ENCODE measurements at places on chromosomes 16 and 17.
A peak's percentile ranks its signal among the peaks of the same experiment; 100 is the strongest.

GRCh38 chr17:29045734-29046472 lies 3.0 kb downstream of the PIPOX start:
- DNase-seq: no peak

GRCh38 chr17:19448341-19449268 lies 37.6 kb downstream of the RNF112 start:
- peak; percentile 47 for DNase-seq

- no peak for DNase-seq
These were observed 91.1 kb downstream of the ANKFN1 start for GRCh38 chr17:56244268-56244890.

DNA sequence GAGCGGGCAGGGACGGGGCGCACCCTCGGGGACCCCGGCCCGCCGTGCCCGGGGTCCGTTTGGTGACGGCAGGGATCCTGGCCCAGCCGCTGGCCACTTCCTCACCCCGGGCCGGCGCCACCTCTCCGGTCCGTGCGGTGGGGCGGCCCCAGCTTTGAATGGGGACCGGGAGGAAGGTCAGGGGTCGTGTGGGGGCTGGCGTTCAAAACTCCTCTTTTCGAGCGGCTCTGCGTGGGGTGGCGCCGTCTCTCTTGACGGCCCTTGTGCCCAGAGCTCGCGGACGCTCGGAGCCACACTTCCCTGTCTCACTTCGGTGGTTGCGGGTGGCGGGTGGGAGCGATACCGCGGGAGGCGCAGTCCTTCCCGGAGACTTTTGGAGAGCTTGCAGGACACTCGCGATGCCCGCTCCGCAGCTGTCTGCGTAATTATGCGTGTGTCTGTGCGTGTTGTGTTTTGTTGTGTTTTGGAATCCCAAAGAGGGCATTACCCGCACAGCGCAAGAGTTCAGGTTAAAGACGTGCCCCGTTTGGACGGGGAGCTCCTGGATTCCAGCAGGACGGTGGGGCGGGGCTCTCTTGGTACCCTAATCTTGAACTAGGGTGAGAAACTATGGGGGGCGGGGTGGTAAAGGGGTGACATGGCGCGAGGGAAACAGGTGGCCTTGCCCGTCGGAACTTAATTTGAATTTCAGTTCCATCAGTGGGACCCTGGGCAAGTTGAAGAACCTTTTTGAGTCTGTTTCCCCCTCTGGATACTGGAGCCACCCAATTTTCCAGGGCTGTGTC lies 637 bp downstream of the PLCG2 start:
- no peak for DNase-seq

GRCh38 chr17:59783221-59784047 lies 76.0 kb downstream of the VMP1 start:
- no peak for DNase-seq

DNA sequence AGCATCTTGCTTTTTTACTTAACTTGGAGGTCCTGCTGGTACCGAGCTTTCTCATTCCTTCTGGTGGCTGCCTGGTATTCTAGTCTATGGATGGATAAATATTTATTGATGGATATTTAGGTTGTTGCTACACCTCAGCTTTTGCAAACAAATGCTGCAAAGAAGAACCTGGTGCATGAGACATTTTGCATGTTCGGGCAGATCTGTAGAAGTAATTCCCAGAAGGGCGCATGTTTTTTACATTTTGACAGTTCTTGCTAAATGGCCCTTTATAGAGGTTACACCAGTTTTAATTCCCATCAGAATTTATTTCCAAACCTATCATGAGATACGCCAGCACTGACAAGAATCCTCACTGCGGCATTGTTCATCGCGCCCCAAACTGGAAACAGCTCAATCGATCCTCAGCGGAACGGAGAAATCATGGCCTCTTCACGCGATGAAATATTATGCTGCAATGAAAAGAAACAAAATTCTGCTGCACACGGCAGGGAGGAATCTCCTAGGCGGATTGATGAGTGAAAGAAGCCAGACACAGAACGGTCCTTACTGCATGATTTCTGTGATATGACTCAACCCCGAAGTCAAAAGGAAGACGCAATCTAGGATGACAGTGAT lies 68.0 kb upstream of the CREBBP start:
- no peak for DNase-seq

- no peak for DNase-seq
These were observed 183.8 kb downstream of the CCDC182 start for GRCh38 chr17:57561072-57561861.

- no peak for DNase-seq
These were observed 149.6 kb upstream of the GNAO1 start for GRCh38 chr16:56041556-56042140.

GRCh38 chr17:45639297-45639849 lies 144.7 kb upstream of the CRHR1 start:
- DNase-seq: no peak

GRCh38 chr17:48378238-48378637 lies 51.8 kb downstream of the SKAP1 start:
- DNase-seq: no peak

GRCh38 chr17:39793301-39793872 lies 55.6 kb downstream of the GRB7 start:
- no peak for DNase-seq

DNA sequence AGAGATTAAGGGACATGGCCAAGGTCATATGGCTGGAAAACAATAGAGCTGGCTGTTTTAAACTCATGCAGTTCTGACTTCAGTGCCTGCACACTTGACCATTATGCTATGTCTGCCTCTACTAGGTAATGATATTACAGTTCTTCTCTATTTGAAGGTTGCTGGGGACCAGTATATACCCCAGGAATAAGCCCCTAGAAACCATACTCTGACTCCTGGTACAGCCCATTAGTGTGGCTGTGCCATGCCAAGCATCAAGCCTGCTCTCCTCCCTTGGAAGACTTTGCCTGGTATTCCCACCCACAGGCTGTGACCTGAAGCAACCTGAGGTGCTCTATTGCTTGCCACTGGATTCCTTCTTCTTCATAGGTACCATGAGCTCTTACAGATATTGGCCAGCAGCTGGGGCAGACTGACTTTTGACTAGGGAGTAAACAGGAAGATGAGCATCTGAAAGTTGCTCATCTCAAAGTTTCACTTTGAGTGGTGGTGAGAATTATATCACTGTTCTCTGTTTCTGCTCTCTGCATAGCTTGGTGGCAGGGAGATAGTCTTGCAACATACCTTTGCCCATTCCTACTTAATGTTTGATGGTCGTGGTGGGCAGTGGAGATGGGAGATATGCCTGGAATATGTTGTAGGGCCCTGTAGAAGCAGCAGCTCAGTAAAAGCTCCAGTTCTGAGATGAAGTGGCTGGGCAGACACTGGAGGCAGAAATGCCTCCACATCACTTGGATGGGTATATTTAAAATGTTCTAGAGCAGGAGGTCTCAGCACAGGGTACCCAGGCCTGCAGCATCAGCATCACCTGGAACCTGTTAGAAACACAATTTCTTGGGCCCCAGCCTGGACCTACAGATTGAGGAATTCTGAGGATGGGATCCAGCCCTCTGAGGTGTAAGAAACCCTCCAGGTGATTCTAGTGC lies 274.7 kb downstream of the HS3ST4 start:
- no peak for DNase-seq

- DNase-seq: peak; percentile 20
These were observed 45.1 kb downstream of the MYH11 start for GRCh38 chr16:15811481-15812400.

- DNase-seq: no peak
These were observed 46.7 kb downstream of the MAP2K6 start for GRCh38 chr17:69460963-69461922.

DNA sequence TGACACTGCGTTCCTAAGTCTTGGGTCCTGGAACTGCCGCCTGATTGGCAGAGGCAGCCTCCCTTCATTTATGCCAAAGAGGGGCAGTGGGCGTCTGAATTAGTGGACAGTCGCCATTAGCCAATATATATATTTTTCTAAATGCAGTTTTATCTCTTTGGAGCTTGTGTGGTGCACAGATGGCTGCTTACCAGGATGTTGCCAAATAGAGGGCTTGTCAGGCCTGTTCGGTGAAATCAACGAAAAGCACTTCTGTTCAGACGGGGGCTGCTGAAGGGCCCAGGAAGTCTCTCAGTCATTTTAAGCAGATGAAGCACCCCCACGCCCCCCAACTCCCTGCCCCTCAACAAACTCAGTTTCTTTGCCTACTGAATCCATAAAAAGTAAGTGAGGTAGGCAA lies 66.0 kb downstream of the RAP1GAP2 start:
- DNase-seq: no peak

- DNase-seq: no peak
These were observed 34.2 kb upstream of the ZNF469 start for GRCh38 chr16:88348377-88349152.

DNA sequence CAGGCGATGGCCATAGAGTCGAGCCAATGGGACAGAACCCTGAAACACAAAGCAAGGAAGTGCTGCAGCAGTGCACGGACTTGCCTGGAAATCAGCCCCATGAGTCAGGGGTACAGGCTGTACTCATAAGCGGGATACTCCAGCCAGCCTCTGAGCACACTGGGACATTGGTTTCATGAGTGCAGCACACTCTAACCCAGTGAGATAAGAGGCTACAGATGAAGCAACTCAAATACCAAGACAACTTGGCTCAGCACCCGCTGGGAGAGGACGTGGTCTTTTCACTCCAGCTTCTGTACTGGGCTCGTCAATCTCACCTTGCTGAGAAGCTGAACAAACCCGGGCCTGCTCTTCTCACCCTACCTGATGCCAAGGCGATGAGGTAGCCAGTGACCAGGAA lies 98.2 kb downstream of the AXIN2 start:
- no peak for DNase-seq

- no peak for DNase-seq
These were observed 2.2 kb downstream of the LASP1 start for GRCh38 chr17:38872027-38872511.

DNA sequence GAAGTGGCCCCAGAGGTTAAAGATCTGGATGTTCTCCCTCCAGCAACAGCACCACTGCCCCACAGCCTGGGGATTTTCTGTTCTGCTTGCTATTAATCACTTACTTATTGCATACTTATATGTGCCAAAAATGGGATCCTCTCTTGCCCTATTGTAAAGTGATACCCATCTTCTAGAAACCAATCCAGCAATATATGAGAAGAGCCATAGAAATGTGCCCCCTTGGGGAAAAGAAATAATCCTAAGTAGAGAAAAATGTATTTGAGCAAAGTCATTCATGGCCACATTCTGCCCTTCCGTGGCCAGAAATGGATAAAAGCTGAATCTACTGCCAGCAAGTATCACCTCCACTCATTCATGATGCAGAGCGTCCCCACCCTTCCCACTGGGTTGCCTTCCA lies 20.9 kb downstream of the SOST start:
- DNase-seq: no peak

GRCh38 chr17:79970576-79971068 lies 65.0 kb downstream of the TBC1D16 start:
- DNase-seq: no peak

GRCh38 chr16:28311913-28312312 lies 19.6 kb downstream of the SBK1 start:
- no peak for DNase-seq

GRCh38 chr16:8589057-8589899 lies 1.0 kb downstream of the TMEM114 start:
- DNase-seq: no peak

GRCh38 chr17:27630607-27631410 lies at the start of gene LGALS9:
Gene LGALS9, plus strand, starts transcription at chr17:27631188. Its CDS starts 78 bp downstream, at chr17:27631266.
- DNase-seq: no peak

GRCh38 chr16:54123766-54124165 lies 162.8 kb downstream of the IRX3 start:
- no peak for DNase-seq

- DNase-seq: no peak
These were observed 18.4 kb downstream of the BAIAP2 start for GRCh38 chr17:81053041-81053970.

- DNase-seq: no peak
These were observed 25.9 kb downstream of the GRIN2C start for GRCh38 chr17:74833501-74834377.

DNA sequence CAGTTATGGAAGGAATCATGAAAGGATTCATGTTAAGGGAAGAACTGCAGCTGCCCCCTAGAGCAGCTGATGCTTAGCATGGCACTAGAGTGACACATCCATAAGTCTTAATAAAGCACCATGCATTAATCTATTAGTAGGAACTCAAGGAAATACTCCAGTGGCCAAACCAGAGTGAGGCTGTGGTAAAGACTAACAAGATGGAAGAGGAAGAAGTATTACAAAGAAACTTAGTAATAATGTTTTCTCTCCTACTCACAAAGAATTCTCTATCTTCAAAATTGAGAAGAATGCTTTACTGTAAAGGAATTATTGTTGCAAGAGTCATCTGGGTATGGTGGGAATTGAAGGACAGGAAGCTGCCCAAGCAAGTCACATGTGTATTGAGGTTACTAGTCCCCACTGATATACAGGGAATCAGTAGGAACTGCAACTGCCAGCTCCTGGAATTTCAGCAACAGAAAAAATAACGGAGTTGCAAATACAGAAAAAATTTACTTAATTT lies 29.9 kb upstream of the TOM1L1 start:
- DNase-seq: no peak

DNA sequence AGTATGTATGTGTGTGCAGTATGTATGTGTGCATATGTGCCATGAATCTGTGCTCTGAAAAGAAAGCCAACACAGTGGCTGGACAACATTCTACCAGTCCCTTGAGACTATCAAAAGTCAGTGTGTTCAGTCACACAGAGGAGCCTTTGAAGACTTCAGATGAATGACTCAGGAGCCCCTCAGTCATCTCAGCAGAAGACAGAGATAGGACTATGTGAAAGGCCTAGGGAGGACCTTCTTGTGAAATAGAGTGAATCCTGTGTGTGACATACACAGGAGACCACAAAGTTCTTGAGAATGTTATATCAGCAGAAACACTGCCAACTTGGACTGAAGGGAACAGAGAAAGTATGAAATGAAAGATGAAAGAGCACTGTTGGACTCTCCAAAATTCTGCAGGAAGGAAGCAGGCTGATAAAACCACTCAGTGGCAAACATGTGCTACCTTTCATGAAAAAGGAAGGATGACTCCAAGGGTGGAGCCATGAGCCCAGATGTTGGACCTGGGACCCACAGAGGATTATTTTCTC lies 108.4 kb downstream of the METRNL start:
- no peak for DNase-seq

DNA sequence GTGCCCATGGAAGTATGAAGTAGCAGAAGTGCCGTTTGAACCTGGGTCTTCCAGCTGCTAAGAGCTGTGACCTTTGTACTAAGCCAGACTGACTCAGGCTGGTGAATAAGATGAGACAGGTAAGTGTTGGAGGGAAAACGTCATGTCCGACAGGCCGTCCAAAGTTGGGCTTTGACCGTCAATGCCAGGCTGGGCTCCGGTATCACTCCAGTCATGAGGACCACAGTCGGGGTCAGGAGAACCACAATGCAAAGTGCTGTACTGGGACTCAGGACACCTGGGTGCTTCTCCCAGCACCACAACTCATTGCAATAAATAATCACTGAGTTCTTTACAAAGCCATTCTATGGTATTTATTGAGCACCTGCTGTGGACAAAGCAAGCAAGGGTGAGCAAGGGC lies 268.6 kb downstream of the HAPSTR1 start:
- no peak for DNase-seq

DNA sequence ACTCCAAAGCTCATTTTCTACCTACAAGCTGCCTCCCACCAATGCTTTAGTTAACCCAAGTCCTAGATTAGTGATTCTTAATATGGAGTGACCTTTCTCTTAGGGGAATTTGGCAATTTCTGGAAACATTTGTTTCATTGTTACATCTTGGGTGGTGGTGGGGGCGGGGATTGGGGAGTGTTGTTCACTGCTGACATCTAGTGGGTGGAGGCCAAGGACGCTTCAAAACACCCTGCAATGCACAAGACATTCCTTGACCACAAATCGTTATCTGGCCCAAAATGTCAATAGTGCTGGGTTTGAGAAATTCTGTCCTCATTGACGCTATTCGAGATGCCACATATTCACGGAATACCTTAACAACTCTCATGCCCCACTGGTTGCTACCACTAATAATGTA lies 282.9 kb downstream of the RBFOX1 start:
- DNase-seq: no peak
